Colonic mucosa (tissue), 4 donors: ENCODE measurements at places on chromosomes 5 and 9.

GRCh38 chr9:17005056-17005823 lies 129.6 kb upstream of the CNTLN start:
- DNase-seq = peak; percentile 68

- no peak for DNase-seq
These were observed 46.8 kb downstream of the GRIN3A start for GRCh38 chr9:101691657-101692056.

DNA sequence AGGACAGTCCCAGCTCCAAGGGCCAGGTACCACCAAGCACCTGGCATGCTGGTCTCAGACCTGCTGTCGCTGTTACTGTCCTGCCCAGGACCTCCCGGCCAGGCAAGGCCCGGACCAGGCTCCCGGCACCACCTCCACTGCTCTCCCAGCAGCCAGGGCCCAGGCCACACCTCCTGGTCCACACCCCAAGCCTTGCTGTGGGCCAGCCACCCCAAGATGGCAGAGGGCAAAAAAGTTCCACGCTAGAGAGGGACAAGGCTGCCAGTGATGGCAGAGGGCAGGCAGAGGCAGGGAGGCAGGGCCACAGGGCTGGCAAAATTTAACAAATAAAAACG lies 1.1 kb downstream of the DNLZ start:
- peak; percentile 34 for DNase-seq

GRCh38 chr9:30078195-30078594 lies 2306.2 kb upstream of the ACO1 start:
- DNase-seq = no peak

- no peak for DNase-seq
These were observed 1.3 kb downstream of the HINT2 start for GRCh38 chr9:35813434-35814105.

DNA sequence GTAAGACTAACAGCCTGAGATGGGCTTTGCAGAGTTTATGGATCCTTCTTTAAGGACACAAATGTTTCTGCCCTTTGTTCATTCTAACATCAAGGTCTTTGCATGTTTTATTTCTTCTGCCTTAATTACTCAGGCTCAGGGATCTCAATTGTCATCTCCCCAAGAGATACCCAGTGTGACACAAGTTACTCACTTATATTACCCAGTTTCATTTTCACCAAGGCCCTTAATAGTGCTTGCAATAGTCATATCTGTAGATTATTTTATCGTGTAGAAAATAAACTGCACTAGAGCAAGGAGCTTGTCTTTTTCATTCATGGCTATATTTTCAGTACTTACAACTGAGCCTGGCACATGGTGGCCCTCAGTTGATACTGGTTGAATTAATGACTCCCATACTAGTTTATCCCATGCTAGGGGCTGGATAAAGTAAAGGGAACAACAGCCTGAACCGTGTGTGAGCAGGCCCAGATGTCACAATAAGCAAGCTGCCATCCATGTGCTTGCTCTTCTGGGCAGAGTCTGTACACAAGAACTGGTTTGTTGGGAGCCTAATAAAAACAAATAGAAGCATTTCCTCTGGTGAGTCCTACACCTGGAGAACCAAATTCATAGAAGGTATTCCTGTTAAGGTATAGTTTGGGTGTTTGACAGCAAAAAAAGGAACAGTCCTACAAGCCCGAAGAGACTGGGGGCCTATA lies 112.5 kb upstream of the CD180 start:
- no peak for DNase-seq

- no peak for DNase-seq
These were observed 6.0 kb downstream of the PCDHGC5 start for GRCh38 chr5:141494761-141495452.
